ENCODE measurements at places on chromosomes 7 and 10.

DNA sequence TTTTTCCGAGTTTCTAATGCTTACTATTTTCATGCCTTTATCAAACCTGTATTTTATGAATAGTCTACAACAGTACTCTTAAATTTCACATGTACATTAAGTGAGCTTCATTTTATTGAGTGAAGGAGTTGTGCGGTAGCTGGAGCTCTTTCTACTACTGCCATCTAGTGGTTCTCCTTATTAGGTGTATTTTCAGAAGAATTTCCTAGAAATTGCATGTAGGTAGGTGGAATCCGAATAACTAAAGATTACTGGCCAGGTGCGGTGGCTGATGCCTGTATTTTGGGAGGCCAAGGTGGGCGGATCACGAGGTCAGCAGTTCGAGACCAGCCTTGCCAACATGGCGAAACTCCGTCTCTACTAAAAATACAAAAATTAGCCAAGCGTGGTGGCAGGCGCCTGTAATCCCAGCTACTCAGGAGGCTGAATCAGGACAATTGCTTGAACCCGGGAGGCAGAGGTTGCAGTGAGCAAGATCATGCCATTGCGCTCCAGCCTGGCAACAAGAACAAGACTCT, 38.3 kb downstream of the LRRC72 start:
- H3K27ac ChIP-seq: no peak overlapping the region
- H3K4me1 ChIP-seq: no peaks in the 10 kb centered on the region
- H3K27me3 ChIP-seq: no peaks in the 10 kb centered on the region
- no peaks in the 10 kb centered on the region for H3K36me3 ChIP-seq

DNA sequence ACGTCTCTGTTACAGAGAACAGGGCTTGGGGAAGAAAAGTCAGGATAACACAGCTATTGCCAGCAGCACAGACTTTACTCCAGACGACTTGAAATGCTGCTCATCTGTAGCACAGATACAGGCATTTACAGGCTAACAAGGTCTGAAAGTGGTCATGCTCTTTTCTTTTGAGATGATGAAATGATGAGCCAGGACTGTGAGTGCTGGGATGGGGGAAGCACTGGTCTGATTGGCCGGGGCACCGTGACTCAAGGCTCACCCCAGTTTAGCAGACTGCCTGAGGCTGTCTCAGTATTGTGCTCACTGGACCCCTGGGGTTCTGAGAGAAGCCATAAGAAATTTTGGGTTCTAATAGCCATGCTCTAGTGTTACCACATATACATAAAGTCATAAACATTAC, 12.4 kb downstream of the SMKR1 start:
- DNase-seq: no peak
- no peak overlapping the region for H3K4me3 ChIP-seq

- no peak overlapping the region for H3K27ac ChIP-seq
- H3K4me3 ChIP-seq: no peak overlapping the region
- H3K4me1 ChIP-seq: no peaks in the 10 kb centered on the region
- no peak for DNase-seq
- no peaks in the 10 kb centered on the region for H3K27me3 ChIP-seq
These were observed 43.8 kb downstream of the SP8 start for GRCh38 chr7:20742913-20743312.

- H3K4me3 ChIP-seq: no peak overlapping the region
- no peak for DNase-seq
- no peak overlapping the region for H3K27ac ChIP-seq
- H3K4me1 ChIP-seq: peaks cover 4% of the 10 kb centered on the region
- no peaks in the 10 kb centered on the region for H3K36me3 ChIP-seq
These were observed 22.7 kb upstream of the PITRM1 start for GRCh38 chr10:3195286-3195685.

GRCh38 chr7:30406664-30407425, 71.7 kb downstream of the NOD1 start:
- peaks cover 5% of the 10 kb centered on the region for H3K4me1 ChIP-seq
- no peaks in the 10 kb centered on the region for H3K36me3 ChIP-seq
- DNase-seq: no peak
- no peak overlapping the region for H3K27ac ChIP-seq
- no peak overlapping the region for H3K4me3 ChIP-seq
- no peaks in the 10 kb centered on the region for H3K27me3 ChIP-seq

GRCh38 chr7:127708788-127709187, 56.8 kb downstream of the SND1 start:
- peak; percentile 80 for DNase-seq
- H3K36me3 ChIP-seq: peaks cover 25% of the 10 kb centered on the region
- no peak overlapping the region for H3K27ac ChIP-seq
- H3K4me3 ChIP-seq: no peak overlapping the region

GRCh38 chr7:16189026-16189715, 232.2 kb downstream of the CRPPA start:
- no peak overlapping the region for H3K27ac ChIP-seq
- H3K36me3 ChIP-seq: no peaks in the 10 kb centered on the region
- no peak for DNase-seq
- H3K4me1 ChIP-seq: no peaks in the 10 kb centered on the region
- no peaks in the 10 kb centered on the region for H3K27me3 ChIP-seq
- no peak overlapping the region for H3K4me3 ChIP-seq

GRCh38 chr7:28649189-28649588, 236.9 kb downstream of the CREB5 start:
- no peaks in the 10 kb centered on the region for H3K27me3 ChIP-seq
- no peak overlapping the region for H3K4me3 ChIP-seq
- no peak overlapping the region for H3K27ac ChIP-seq
- H3K36me3 ChIP-seq: no peaks in the 10 kb centered on the region
- no peak for DNase-seq
- no peaks in the 10 kb centered on the region for H3K4me1 ChIP-seq

DNA sequence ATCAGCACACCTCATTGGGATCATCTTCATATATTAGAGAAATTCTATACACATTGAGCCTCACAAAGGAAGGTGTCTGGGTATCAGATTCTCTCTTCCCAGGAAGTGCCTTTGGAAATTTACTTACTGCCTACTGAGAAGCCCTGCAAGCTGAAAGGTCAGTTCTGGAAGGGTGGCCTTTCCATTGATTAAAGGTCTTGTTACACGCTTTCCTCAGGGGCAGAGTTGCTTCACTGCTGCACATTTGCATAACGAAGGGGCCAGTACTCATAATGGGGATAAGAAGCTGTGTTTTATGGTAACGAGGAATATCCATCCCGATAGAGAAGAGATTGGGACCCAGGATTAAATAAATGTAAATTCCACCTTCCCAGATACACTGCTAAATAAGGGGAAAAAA, 19.4 kb upstream of the IL15RA start:
- H3K27me3 ChIP-seq: no peaks in the 10 kb centered on the region
- no peaks in the 10 kb centered on the region for H3K36me3 ChIP-seq
- no peak overlapping the region for H3K27ac ChIP-seq

DNA sequence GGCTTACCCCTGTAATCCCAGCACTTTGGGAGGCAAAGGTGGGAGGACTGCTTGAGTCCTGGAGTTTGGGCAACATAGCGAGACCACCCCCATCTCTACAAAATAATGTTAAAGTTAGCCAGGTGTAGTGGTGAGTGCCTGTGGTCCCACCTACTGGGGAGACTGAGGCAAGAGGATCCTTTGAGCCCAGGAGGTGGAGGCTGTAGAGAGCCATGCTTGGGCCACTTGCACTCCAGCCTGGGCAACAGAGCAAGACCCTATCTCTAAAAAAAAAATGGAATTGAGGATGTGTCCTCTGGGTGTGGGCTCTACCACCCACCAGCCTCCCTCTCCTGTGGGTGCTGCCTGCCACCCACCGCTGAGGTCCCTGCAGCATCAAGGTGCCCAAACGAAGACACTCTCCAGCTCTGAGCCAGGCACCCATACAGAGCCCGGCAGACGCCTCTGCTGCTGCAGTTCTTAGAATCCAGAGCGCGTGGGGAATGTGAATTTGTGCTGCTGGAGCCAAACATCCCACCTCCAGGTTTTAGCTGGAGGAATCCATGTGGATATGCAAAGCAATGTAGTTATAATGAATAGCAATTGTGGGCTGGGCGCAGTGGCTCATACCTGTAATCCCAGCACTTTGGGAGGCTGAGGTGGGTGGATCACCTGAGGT, 176.0 kb upstream of the TNRC18 start:
- peaks cover 15% of the 10 kb centered on the region for H3K4me1 ChIP-seq
- no peak overlapping the region for H3K27ac ChIP-seq
- no peaks in the 10 kb centered on the region for H3K27me3 ChIP-seq
- no peak for DNase-seq

DNA sequence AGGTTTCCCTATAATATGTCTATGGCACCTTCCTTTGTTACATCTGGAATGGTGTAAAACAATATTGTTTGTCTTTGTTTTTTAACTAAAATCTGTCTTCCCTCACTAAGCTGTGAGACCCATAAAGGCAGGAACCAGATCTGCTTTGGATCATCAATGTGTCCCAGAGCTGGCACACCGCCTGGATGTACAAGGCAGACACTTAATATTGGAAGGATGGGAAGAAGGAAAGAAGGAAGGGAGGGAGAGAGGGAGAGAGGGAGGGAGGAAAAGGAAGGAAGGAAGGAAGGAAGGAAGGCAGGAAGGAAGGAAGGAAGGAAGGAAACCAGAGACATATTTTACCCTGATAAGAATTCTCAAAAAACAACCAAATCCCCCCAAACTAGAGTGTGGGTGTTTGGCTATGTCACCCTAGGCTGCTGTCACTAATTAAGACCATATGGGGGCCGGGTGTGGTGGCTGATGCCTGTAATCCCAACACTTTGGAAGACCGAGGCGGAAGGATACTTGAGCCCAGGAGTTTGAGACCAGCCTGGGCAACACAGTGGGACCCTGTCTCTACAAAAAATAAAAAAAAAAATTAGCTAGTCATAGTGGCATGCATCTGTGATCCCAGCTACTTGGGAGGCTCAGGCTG, 59.6 kb downstream of the SH3PXD2A start:
- H3K36me3 ChIP-seq: no peaks in the 10 kb centered on the region
- no peak overlapping the region for H3K27ac ChIP-seq
- no peak overlapping the region for H3K4me3 ChIP-seq
- H3K4me1 ChIP-seq: peaks cover 5% of the 10 kb centered on the region
- H3K27me3 ChIP-seq: no peaks in the 10 kb centered on the region
- DNase-seq: no peak

DNA sequence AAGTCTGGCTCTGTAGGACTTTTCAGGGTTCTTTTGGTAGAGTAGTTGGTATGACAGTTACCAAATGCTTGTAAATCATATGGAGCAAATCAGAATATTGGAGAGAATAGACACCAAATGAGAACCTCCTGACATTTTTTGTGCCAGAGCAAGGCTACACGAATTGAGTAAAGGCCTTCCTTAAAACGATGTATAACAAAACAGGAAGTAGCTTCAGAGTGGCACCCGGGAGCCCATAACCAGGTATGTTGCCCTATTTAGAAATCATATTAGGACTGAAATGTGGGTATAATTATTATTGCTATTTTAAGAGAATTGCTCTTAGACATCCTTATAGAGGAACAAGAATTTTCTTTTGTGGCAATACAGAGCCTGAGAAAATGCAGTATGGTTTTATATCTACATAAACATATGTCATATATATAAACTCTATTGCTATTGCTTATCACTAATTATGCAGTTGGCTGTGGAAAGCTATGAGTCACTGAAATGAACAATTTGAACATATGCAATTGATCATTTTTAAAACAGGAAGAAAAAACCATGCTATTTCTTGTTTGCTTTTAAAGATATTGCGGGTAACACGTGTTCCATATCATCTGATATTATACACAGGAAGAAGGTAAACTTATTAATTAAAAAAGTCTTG, 197.4 kb upstream of the MTPN start:
- no peaks in the 10 kb centered on the region for H3K4me1 ChIP-seq
- no peak overlapping the region for H3K4me3 ChIP-seq
- no peaks in the 10 kb centered on the region for H3K36me3 ChIP-seq
- no peaks in the 10 kb centered on the region for H3K27me3 ChIP-seq
- DNase-seq: no peak
- H3K27ac ChIP-seq: no peak overlapping the region

GRCh38 chr10:124032087-124032935, 61.1 kb downstream of the CHST15 start:
- peaks cover 35% of the 10 kb centered on the region for H3K36me3 ChIP-seq
- peaks cover 19% of the 10 kb centered on the region for H3K4me1 ChIP-seq
- DNase-seq: no peak
- H3K27ac ChIP-seq: no peak overlapping the region
- H3K4me3 ChIP-seq: no peak overlapping the region

GRCh38 chr7:98084631-98085030, 22.0 kb upstream of the LMTK2 start:
- H3K36me3 ChIP-seq: no peaks in the 10 kb centered on the region
- DNase-seq: no peak
- no peak overlapping the region for H3K27ac ChIP-seq

All from thyroid gland (tissue), 4 donors.